Thymus (tissue), 14 donors: ENCODE measurements at places on chromosomes 5 and 9. TPM values are rescaled to one million over a fixed set of nuclear protein-coding genes. Genes with fewer than 3 reads are reported as not detected.

DNA sequence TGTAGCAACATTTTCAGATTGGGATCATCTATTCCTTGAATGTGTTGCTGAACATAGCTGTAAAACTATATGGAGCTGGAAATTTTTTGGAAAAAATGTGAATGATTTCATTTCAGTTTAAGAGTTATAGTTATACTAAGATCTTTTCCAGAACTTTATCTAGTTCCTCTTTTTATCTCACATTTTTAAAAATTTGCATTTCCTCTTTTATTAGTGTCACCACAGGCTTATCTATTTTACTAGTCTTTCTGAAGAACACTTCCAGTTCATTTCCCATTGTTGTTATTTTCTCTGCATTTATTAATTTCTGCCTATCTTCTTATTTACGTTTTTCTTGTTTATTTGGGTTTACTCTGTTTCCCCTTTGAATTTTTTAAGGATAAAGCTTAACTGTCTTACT lies 46.0 kb upstream of the FSTL4 start:
- DNase-seq, result no peak

Gene PRR16
- polyA plus RNA-seq, result 0.66 TPM

Gene ARID3C
- polyA plus RNA-seq, result 0.07 TPM

Gene FAM221B
- polyA plus RNA-seq, result 0.05 TPM
